Panc1 (cell line): ENCODE measurements at places on chromosomes 1 and 21. TPM values are rescaled to one million over a fixed set of nuclear protein-coding genes. Genes with fewer than 3 reads are reported as not detected.

- no peak for DNase-seq
Measured at GRCh38 chr1:219927956-219928790, at the start of gene SLC30A10. TSS of gene SLC30A10 (minus strand) at chr1:219928557. CDS start at chr1:219928440, 117 bp downstream.

GRCh38 chr1:54069791-54070170 is 16.4 kb downstream of the TCEANC2 start:
- no peak for DNase-seq

DNA sequence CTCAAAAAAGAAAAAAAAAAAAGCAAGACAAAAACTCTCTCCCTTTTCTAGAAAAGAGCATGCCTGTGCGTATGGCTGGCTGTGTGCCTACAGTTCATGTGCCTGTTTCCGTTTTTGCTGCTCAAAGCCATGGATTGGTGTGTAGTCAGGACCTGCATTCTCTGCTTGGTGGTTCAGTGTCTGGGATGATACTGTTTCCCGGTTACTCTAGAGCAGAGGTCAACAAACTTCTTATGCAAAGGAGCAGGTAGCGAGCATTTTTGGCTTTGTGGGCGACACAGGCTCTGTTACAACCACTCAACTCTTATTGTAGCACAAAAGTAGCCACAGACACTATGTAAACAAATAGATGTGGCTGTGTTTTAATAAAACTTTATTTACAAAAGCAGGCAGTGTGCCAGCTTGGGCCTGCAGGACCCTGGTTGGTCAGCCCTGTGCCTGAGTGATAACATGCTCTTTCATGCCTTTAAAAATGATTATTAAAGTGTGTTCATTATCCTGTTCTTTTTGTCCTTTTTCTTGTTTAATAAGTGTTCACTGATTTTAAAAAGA is 524.2 kb downstream of the KIF26B start:
- DNase-seq, result no peak

DNA sequence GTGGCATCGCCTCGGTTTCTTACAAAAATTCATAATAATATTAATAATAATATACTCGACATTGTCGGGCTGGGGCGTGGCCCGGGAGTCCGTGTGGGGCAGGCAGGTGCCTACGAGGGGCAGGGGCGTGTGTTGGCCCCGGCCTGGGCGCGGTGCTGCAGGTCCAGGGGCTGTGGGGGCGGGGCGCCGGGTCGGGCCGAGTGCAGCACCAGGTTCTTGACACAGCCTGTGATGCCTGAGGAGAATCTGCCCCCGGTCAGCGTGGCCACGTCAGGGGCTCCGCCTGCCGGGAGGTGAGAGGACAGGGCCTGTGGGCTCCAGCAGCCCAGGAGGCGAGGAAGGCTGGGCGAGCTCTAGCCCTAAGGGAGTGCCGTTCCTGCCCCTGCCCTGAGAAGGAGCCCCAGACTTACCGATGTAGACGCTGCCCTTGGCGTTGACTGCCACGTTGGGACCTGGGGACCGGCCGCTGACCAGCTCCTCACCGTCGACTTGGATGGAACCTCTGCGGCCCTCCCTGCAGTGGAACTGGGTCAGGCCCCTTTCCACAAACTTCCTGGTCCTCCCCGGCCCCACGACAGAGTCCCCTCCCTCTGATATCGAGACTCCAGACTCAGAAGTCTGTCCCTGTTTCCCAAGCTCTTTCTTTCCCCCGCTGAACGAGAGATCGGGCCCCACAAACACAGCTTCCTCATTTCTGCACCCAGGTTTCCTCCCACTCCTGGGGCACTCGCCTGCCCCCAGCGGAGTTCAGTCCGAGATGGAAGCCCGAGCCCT is 11.3 kb downstream of the LDLRAD2 start:
- DNase-seq, result no peak

The CD101 gene
- not detected for total RNA-seq

The FCRL6 gene
- not detected for total RNA-seq

The CRYAA gene
- total RNA-seq, result 2.1 TPM

DNA sequence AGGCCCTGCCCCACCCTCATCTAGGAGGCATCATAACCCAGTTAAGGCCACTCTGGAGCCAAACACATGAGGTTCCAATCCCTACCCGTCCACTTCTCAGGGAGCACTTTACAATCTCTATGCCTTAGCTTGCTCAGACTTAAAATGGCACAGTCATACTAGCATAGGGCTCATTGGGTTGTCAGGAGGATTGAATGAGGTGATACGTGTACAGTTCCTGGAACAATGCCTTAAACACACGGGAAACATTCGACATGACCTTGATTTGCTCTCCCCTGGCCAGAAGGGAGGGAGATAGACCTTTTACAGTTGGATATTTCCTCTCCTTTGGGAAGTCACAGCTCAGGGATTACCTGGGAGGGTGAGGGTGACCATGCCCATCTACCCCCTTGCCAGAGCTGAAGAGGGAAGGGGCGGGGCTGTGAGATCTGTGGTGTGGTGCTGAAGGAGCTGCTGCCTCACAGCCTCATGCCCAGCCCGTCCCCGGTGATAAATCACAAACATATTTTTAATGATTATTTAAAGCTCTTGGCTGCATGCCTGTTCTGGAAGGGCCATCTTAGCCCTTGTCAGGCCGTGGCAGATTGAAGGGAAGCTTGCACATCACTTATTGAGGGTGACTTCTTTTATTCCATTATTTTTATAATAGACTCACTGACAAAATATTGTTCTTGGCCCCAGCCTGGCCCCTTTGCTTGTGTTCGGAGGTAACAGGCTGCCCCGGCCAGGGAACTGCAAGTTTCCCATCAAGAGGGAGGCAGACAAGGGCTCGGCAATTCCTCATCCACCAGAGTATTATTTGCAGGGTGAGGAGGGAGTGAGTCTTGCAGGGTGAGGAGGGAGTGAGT is 83.4 kb downstream of the FOXD2 start:
- DNase-seq, result no peak

DNA sequence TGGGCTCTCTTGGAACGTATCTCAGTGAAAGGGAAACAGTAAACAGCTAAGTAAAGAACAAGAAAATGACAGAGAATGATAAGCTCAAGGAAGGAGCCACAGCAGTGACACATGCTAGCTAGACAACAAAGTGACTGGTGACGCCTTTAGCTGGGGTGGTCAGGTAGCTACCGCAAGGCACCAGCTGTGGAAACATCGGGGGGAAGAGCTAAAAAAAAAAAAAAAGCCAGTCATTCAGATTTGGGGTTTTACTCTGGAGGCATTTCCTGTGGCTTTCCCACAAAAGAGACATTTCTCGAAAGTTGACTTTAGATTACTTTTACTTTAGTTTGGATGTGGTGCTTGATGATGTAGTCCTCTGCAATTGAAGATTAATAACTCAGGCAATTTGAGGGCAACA is 2.1 kb downstream of the FHAD1 start:
- DNase-seq, result no peak

GRCh38 chr1:67639361-67639760 is 45.6 kb upstream of the GADD45A start:
- DNase-seq, result no peak

DNA sequence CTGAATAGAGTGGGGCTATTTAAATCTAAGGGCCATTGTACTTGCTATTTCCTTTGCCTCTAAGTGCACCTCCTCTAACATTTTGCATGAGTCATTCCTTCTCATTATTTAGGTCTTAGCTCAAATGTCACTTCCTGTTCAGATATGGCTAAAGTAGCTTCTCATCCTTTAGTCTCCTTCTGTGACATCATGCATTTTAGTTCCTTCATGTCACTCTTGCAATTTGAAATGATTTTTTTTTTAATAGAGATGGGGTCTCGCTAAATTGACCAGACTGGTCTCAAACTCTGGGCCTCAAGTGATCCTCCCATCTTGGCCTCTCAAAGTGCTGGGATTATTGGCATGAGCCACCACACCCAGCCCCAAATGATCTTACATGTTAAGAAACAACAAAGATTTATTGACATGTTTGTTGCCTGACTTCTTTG is 6.6 kb downstream of the TBX19 start:
- DNase-seq, result no peak

The APCS gene
- 0.33 TPM for total RNA-seq

- DNase-seq, result no peak
Measured at GRCh38 chr21:32070676-32071330, 198.0 kb downstream of the HUNK start.

DNA sequence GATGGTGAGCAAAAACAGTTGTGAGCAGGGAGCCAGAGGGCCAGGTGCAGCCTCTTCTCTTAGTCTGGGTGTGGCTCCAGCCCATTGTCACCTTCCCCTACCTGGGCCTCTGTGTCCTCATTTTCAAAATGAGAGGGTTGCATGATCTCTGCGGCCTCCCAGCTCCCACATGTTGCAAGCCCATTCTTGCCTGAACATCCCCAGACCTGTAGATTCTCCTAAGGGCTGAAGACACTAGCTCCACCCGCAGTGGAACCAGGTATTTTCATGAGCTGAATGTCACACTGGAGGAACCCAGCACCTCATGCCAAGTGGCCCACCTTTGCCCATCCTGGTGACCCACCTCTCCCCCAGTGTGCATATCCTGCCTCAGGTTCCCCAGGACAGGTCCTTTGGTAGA is 12.3 kb downstream of the IKBKE start:
- no peak for DNase-seq

- no peak for DNase-seq
Measured at GRCh38 chr21:41712730-41713129, 54.1 kb downstream of the RIPK4 start.

DNA sequence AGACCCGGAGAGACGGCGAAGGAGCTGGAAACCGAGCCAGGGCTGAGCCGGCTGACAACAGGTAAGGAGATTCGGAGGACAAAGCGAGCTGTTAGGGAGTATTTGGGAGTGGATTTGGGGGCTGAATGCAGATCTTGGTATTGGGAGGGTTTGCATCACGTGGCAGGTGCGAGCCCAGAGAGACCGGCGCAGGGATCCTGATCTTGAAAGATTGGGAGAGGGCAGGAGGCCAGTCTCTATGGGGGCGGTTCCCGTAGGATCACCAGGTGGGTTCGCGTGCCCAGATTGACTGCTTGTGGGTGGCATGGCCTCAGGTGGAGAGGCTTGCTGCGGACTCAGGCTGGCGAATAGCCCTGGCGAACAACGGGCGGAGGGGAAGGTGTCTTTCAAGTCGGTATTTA is 204 bp downstream of the CIART start:
- no peak for DNase-seq

GRCh38 chr1:147515045-147515869 is 26.0 kb upstream of the BCL9 start:
- no peak for DNase-seq

- DNase-seq, result no peak
Measured at GRCh38 chr1:30705698-30706097, 17.7 kb downstream of the MATN1 start.

The NOTCH2 gene
- 191 TPM for total RNA-seq

GRCh38 chr1:111620441-111620971 is 917 bp downstream of the RAP1A start:
- DNase-seq, result no peak

- DNase-seq, result no peak
Measured at GRCh38 chr1:195594322-195594721, 1013.9 kb downstream of the KCNT2 start.

The FAM177B gene
- not detected for total RNA-seq

The ANXA9 gene
- total RNA-seq, result 1.2 TPM

DNA sequence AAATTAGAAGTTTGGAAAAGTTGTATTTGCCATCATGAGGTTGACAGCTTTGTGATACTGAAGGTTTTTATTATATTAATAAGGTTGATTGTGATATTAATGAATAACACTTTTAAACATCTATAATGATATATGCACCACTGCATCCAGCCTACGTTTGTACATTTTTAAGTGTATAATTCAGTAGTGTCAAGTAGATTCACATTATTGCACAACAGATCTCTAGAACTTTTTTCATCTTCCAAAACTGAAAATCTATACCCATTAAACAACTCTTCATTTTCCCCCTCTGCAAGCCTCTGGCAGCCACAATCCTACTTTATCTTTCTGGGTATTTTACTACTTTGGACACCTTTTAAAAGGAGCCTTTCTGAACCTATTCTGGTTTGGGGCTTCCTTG is 37.2 kb upstream of the ZMYM4 start:
- no peak for DNase-seq

DNA sequence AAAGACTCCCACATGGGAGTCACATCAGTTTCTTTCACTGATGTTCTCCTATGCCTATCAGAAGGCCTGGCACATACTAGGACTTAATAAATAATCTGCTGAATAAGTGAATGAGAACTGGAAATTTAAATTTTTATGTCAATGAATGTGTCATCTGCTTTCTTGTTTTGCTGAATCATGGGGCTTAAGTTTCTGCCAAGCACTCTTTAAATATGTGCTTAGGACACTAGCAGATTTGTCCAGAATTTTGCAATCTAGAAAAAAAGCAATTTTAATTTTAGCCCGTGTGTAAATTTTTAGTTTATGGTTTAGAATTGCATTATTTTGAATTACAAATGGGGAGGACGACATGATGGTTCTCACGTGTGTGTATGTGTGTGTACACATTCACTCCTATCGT is 803.1 kb downstream of the USP25 start:
- no peak for DNase-seq

- no peak for DNase-seq
Measured at GRCh38 chr1:215890438-215890837, 323.3 kb downstream of the KCTD3 start.

GRCh38 chr1:205337481-205337880 is 15.9 kb upstream of the NUAK2 start:
- DNase-seq, result no peak

GRCh38 chr1:8097077-8097799 is 71.1 kb upstream of the ERRFI1 start:
- DNase-seq, result peak; percentile 97
